ENCODE measurements at places on chromosomes 2 and 18. TPM values are rescaled to one million over a fixed set of nuclear protein-coding genes. Genes with fewer than 3 reads are reported as not detected.

Gene CRYGD
- total RNA-seq = not detected

Gene IL37
- not detected for total RNA-seq

Gene MSGN1
- not detected for total RNA-seq

Gene SERPINB7
- 1.4 TPM for total RNA-seq

Gene MEP1B
- total RNA-seq = not detected

Gene OTOS
- not detected for total RNA-seq

Gene GPR155
- 3.7 TPM for total RNA-seq

Gene LCLAT1
- 11.6 TPM for total RNA-seq

Gene DPYSL5
- total RNA-seq = not detected

Gene SPR
- total RNA-seq = 16.1 TPM

Gene BOK
- total RNA-seq = 35.0 TPM

Gene CD8B2
- total RNA-seq = not detected

Gene PCARE
- total RNA-seq = 0.08 TPM

Gene PAX8
- total RNA-seq = 6.1 TPM

Gene SLC30A3
- not detected for total RNA-seq

Gene PLGLB1
- total RNA-seq = 0.64 TPM

Gene GKN2
- not detected for total RNA-seq

Gene DAW1
- total RNA-seq = not detected

Data from esophagus mucosa (tissue), 1 donor.